ENCODE measurements at places on chromosomes 11 and 22. TPM values are rescaled to one million over a fixed set of nuclear protein-coding genes. Genes with fewer than 3 reads are reported as not detected.

The PRODH gene
- not detected for total RNA-seq

The EFCAB6 gene
- 0.17 TPM for total RNA-seq

The JAM3 gene
- 13.5 TPM for total RNA-seq

The OR5B21 gene
- not detected for total RNA-seq

The PARVA gene
- total RNA-seq: 0.98 TPM

The KDM4E gene
- total RNA-seq: not detected

The OR4A47 gene
- total RNA-seq: not detected

DNA sequence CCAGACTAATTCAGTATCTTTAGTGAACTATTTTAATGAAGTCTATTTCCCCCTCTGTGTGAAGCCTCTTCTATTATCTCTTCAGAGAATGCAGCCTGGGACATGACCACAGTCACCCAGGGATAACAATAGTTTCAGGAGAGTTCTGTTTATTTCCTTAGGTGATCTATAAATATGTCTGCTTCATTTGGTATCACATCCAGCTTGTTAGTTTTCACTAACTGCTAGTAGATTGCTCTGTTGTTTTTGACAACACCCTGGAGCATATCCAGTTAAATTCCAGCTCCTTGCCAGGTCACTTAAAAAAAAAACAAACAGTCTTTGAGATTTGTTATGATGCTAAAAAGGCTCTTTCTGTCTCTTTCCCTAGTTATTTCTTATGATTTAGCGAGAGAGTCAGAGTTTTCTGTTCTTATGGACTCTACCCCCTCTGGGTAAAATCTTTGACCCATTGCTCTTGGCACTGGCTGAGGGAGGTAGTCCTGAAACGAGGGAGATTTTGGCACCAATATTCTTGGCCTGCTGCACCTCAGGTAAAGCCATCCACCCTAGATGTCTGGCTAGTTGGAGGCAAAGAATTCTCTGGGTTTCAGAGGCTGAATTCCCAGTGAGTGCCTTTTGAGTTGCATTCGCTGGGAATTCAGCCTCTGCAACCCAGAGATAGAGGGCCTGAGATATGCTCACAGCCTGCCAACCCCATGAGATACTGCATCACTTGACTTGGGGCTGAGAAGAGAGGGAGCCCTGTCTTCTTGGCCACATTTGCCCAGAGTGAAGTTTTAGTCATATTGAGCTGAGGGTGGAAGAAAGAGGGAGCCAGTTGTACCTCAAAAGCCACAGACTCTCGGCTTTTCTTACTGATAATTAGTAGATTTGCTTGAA is 159.1 kb downstream of the PGR start:
- H3K27ac ChIP-seq: no peak overlapping the region
- H3K4me3 ChIP-seq: no peak overlapping the region

- peaks cover 7% of the 10 kb centered on the region for H3K27me3 ChIP-seq
- no peaks in the 10 kb centered on the region for H3K4me1 ChIP-seq
- DNase-seq: no peak
Measured at GRCh38 chr22:35489239-35489638, 51.4 kb upstream of the RASD2 start.

DNA sequence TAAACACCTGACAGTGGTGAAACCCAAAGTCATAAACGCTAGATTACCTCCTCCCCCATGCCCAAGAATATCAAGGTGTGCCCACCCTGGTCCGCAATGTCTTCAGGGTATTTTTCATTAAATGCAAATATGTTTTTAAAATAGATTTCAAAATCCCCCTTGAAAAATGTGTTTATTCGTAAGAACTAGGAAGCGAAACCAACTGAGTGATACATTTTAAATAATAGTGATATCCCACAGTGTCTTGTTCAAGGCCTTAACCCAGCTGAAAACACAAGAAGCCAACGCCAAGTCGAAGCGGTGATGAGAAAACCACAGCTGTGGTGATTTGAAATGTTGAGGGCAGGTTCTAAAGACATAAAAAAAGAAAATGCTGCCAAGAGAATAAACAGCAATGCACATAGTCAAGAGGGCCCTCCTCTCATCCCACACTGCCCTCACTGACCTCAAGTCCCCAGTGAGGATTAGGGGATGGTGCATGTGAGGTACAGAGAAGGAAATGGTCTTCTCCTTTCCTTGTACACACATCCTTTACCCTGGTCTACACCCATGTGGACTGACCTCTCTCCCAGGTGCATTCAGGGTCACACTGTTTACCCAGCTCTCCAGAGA is 25.5 kb downstream of the KCNJ1 start:
- no peaks in the 10 kb centered on the region for H3K27me3 ChIP-seq
- DNase-seq: no peak
- peaks cover 65% of the 10 kb centered on the region for H3K4me1 ChIP-seq
- H3K27ac ChIP-seq: no peak overlapping the region

- DNase-seq: no peak
- peaks cover 13% of the 10 kb centered on the region for H3K36me3 ChIP-seq
- H3K4me3 ChIP-seq: no peak overlapping the region
- H3K27ac ChIP-seq: no peak overlapping the region
Measured at GRCh38 chr11:293852-294661, 5.1 kb downstream of the PGGHG start.

DNA sequence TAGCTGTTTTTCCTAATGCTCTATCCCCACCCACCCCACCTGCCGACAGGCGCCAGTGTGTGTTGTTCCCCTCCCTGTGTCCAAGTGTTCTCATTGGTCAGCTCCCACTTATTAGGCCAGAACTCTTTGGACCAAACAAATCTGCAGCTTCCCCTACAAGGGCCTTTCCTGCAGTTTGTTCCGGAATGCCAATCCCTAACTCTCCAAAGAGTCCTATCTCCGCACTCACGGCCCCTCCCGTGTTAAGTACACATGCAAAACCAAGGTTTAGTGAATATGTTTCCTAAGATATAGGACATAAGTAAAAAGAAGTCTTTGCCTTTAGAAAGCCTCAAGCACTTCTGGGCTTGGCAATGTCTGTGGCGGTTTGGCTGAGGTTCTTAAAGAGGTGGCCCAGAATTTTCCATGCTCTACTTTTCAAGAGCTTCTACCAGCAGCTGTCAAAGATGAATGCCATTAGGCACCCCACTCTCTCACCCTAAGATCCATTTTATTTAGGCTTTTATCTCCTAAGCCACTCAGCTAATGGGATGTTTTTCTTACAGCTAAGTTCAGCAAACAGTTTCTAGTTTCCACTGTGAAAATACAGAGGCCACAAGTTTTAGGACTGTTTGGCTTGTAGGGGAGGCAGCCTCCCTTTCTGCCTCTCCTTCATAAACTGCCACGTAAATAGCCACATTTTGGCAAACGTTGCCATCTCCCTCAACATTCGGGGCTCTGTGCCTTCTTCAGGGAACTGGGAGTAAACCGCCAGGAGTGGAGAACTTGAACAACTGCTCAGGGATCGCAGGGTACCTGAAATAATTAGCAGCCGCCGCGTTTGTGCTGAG is 1.6 kb downstream of the CD59 start:
- H3K27me3 ChIP-seq: no peaks in the 10 kb centered on the region
- peaks cover 4% of the 10 kb centered on the region for H3K36me3 ChIP-seq
- peak overlapping the region; percentile 64 for H3K4me3 ChIP-seq
- no peak overlapping the region for H3K27ac ChIP-seq
- H3K4me1 ChIP-seq: peaks cover 31% of the 10 kb centered on the region
- no peak for DNase-seq

DNA sequence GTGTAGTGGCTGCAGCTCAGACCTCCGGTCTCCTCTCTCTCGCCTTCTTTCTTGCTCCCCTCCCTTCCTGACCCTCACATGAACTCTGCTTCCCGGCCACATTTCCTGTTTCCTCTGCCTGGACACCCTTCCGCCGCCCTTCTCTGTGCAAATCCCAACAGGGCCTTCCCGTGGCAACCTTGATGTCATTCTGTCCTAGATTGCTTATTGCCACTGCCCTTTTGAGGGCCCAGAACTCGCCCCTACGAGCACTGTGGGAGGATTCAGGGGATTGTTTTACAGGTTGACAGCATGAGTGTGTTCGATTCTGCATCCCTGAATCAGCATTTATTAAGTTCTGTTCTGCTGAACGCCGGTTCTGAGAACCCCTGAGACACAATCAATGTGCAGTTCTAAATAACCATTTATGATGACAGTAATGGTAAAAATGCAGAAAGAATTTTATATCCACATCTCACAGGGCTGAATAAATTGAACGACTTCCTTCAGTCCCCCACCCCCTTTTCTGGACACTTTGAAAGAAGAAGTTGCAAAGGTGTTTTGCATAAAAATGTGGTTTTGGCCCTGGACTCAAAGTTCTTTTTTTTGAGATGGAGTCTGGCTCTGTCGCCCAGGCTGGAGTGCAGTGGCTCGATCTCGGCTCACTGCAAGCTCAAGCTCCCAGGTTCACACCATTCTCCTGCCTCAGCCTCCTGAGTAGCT is 6.4 kb downstream of the BATF2 start:
- no peak for DNase-seq
- H3K36me3 ChIP-seq: no peaks in the 10 kb centered on the region
- no peak overlapping the region for H3K27ac ChIP-seq
- H3K27me3 ChIP-seq: no peaks in the 10 kb centered on the region
- H3K4me3 ChIP-seq: no peak overlapping the region

DNA sequence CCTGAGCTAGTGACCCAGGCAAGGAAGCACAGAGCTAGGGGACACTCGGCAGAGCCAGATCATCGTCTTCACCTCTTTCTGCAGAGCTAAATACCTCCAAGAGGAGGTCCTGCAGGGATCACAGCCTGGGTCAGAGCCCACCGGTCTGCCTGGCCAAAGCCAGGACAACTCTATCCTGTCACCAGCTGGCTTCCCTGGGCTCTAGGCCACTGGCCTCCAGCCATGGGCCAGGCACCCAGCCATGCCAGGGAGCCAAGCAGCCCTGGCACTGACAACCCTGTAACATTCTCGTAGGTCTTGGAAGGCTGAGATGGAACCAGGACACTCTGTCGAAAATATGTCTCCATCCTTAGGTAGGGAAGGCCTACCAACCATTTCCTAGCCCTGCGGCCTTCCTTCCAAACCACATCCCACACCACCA is 270.1 kb downstream of the BUD13 start:
- H3K27ac ChIP-seq: no peak overlapping the region
- H3K4me3 ChIP-seq: no peak overlapping the region
- H3K4me1 ChIP-seq: no peaks in the 10 kb centered on the region
- H3K36me3 ChIP-seq: no peaks in the 10 kb centered on the region
- no peak for DNase-seq
- H3K27me3 ChIP-seq: peaks cover 35% of the 10 kb centered on the region

- DNase-seq: no peak
- no peaks in the 10 kb centered on the region for H3K27me3 ChIP-seq
- H3K36me3 ChIP-seq: no peaks in the 10 kb centered on the region
- H3K4me1 ChIP-seq: no peaks in the 10 kb centered on the region
- H3K4me3 ChIP-seq: no peak overlapping the region
Measured at GRCh38 chr11:28228196-28228895, 120.2 kb downstream of the METTL15 start.

DNA sequence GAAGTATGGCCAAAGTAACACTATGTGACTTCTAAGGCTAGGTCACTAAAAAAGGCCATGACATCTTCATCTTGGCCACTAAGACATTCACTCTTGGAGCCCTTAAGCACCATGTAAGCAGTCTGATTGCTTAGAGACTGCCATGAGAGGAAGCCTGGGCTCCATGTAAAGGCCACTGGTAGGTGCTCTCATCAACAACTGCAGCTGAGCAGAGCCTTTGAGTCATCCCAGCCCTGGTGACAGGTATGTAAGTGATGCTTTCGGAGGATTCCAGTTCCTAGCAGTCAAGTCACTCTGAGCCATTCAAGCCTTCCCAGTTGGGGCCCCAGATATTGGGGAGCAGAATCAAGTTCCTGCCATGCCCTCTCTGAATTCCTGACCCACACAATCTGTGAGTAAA is 26.2 kb downstream of the GAB2 start:
- no peaks in the 10 kb centered on the region for H3K4me1 ChIP-seq
- H3K27ac ChIP-seq: no peak overlapping the region
- DNase-seq: no peak
- H3K27me3 ChIP-seq: no peaks in the 10 kb centered on the region
- H3K4me3 ChIP-seq: no peak overlapping the region

GRCh38 chr22:24434471-24435322 is 7.3 kb downstream of the ADORA2A start:
- peaks cover 91% of the 10 kb centered on the region for H3K4me1 ChIP-seq
- no peak for DNase-seq
- H3K27me3 ChIP-seq: no peaks in the 10 kb centered on the region
- H3K4me3 ChIP-seq: peak overlapping the region; percentile 12
- peaks cover 54% of the 10 kb centered on the region for H3K36me3 ChIP-seq

- no peaks in the 10 kb centered on the region for H3K36me3 ChIP-seq
- H3K27ac ChIP-seq: peak overlapping the region; percentile 87
- peaks cover 43% of the 10 kb centered on the region for H3K4me1 ChIP-seq
Measured at GRCh38 chr11:17277024-17277584, 565 bp downstream of the NUCB2 start.

- H3K36me3 ChIP-seq: no peaks in the 10 kb centered on the region
- no peak overlapping the region for H3K27ac ChIP-seq
- no peak for DNase-seq
- peaks cover 27% of the 10 kb centered on the region for H3K4me1 ChIP-seq
- no peak overlapping the region for H3K4me3 ChIP-seq
Measured at GRCh38 chr11:14977101-14977880, 5.1 kb upstream of the CALCA start.

DNA sequence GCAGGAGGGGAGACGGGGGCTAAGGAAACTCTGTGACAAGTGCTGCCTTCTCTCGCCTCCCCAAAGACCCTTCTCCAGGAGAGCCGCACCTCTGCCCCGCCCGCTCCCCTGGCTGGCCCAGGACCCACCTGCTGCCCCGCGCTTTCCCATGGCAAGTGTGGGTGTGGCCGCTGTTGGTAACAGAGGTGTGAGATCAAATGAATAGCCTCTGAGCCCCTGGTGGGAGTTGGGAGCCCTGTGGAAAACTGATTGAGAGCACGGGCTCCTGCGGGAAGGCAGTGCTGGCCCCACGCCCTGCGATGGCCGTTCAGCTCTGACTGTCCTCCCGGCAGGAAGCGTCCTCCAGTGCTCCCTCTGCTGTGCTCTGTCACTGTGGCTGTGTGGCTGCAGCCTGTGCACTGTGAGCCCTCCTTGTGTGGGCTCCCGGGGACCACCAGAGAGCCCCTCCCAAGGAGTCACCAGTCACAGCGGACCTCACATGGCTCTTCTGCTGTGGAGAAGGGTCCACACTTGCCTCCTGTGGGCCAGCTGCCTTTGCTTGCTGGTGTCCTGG is 1275.9 kb downstream of the BRD1 start:
- no peak for DNase-seq
- no peak overlapping the region for H3K27ac ChIP-seq
- H3K27me3 ChIP-seq: no peaks in the 10 kb centered on the region
- H3K4me1 ChIP-seq: no peaks in the 10 kb centered on the region

GRCh38 chr11:60914633-60915247 is 782 bp downstream of the TMEM109 start:
- peaks cover 14% of the 10 kb centered on the region for H3K36me3 ChIP-seq
- H3K4me1 ChIP-seq: peaks cover 70% of the 10 kb centered on the region
- peak overlapping the region; percentile 97 for H3K27ac ChIP-seq
- H3K4me3 ChIP-seq: peak overlapping the region; percentile 95
- DNase-seq: peak; percentile 35

DNA sequence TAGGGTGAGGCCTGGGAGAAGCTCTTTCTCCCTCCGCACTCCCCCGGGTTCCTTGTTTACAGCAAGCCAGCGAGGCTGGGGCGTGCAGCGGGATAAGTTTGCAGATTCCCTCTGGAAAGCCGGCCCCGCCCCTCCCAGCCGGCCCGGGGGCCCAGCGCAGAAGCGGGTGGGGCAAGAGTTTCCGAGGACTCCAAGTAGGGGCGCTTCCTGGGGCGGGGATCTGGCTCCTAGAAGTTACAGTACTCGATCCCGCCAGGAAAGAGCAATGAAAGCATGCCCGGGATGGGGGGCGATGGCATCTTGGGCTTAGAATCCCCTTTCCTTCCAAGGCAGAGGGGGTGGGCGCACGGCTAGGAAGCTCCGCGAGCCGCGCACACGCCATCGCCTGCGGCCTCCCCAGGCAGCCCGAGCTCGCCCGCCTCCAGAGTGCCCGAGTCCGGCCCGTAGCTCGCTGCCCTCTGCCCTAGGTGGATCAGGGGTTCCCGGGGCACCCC is 385 bp downstream of the TST start:
- H3K27me3 ChIP-seq: no peaks in the 10 kb centered on the region
- no peak for DNase-seq
- peak overlapping the region; percentile 42 for H3K4me3 ChIP-seq
- no peaks in the 10 kb centered on the region for H3K36me3 ChIP-seq
- H3K27ac ChIP-seq: no peak overlapping the region

All from CD4-positive, alpha-beta T cell (primary cell).